ENCODE measurements at places on chromosomes 1 and 21.

GRCh38 chr1:233843525-233844204 is 60.8 kb upstream of the SLC35F3 start:
- no peak for DNase-seq

GRCh38 chr1:45677751-45678245 is 8.5 kb downstream of the GPBP1L1 start:
- DNase-seq: no peak

GRCh38 chr1:240100371-240100934 is 8.8 kb downstream of the FMN2 start:
- DNase-seq: no peak

DNA sequence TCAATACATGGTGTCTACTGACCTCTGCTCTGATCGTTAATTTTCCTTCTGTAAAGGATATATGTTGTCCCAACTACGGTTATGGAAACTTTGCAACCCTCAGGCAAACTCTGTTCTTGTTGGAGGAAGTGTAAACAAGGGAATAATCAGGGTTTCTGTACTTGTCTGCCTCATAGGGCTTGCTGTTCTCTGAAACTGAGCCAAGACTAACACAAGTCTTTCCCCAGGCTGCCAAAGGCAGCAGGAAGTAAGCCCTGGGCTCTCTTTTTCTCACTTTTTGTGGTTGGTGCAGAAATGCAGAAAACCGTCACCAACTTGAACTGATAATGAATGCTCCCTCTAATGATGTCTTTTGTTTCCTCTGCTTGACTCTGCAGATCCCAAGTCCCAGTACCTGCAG is 7.6 kb downstream of the CYP4X1 start:
- DNase-seq: no peak

DNA sequence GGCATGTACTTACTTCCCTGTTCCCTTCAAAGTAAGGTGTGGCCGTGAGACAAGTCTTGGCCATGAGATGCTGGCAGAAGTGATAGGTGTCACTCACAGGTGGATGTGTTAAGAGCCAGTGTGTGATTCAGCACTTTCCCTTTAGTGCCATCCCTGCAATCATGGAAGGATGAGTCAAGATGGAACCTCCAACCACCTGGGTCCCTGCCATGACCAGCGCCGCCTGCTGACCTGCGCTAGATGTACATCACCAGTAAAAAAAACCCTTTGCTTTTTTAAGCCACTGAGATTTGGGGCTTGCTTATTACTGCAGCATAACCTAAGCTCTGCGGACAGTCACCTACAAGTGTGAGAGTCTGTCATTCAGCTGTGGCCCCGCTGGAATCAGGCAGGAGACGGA is 71.7 kb downstream of the TOMM20 start:
- DNase-seq: peak; percentile 64

- no peak for DNase-seq
These were observed 738.7 kb downstream of the LTN1 start for GRCh38 chr21:28253961-28254360.

DNA sequence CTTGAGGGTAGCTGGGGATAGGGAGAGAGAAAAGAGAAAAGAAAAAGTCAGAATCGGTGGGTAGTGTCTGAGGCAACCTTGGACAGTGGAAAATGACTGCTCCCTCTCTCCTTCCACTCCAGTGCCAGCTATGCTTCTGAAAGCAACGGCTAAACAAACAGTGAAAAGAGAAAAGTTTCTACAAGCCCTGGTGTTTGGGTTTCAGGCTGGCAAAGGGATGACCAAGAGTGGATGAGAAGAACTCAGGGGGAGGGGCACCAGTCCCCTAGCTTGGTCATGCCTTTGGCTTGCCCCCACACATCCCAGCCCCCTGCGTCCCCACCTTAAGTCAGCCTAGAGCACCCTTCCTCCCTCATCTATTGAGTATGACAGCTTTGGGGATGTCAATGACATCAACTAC is 8.6 kb downstream of the IL22RA1 start:
- DNase-seq: no peak

GRCh38 chr1:79215311-79215710 is 208.8 kb upstream of the ADGRL4 start:
- no peak for DNase-seq

DNA sequence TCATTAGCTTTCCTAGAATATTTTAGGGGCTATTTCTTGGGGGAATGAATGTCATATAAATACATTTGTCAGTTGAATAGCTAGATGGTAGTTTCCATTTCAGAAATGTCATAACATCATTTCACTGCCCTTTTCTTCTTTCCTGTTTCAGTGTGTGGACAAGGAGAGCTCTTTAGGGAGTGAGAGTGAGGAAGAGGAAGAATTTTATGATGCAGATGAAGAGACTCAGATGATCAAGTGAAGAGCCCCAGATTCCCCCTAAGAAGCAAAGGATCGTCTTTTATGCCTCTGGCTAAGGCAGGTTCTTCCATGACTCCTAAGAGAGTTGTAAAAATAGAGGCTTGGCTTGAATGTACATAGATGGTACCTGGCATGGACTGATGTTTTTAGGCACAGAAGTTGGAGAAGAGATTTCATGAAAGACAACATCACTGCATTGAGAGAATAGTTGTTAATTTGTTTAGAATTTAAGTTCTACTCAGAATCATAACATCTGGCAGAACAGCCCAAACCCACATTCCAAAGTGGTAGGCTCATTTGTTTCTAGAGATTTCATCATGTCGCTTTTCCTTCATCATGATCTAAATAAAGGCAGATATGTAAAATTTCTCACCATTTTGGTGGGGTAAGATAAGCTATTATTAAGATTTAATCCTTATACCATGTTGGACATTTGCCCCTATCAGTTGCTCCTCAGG is 44.2 kb upstream of the MAB21L3 start:
- no peak for DNase-seq

Data from hematopoietic multipotent progenitor cell treated with erythropoietin and hydrocortisone succinate and interleukin-3 and kit ligand, for 17 days (in vitro differentiated cells).